ENCODE measurements at places on chromosomes 3 and 15. TPM values are rescaled to one million over a fixed set of nuclear protein-coding genes. Genes with fewer than 3 reads are reported as not detected.

Gene GOLGA6L2
- total RNA-seq = not detected

Gene ABI3BP
- total RNA-seq = 26.7 TPM

Gene KLHL6
- 2.7 TPM for total RNA-seq

Gene GADL1
- not detected for total RNA-seq

Gene TM4SF4
- not detected for total RNA-seq

Gene AADACL2
- 0.19 TPM for total RNA-seq

- no peaks in the 10 kb centered on the region for H3K36me3 ChIP-seq
- no peak for DNase-seq
- no peak overlapping the region for H3K27ac ChIP-seq
- H3K4me1 ChIP-seq = no peaks in the 10 kb centered on the region
These were observed 229.7 kb upstream of the EIF1B start for GRCh38 chr3:40079847-40080240.

GRCh38 chr15:69194854-69195253 is 34.4 kb downstream of the GLCE start:
- no peak overlapping the region for H3K27ac ChIP-seq
- H3K4me3 ChIP-seq = no peak overlapping the region
- H3K4me1 ChIP-seq = no peaks in the 10 kb centered on the region
- H3K36me3 ChIP-seq = no peaks in the 10 kb centered on the region

DNA sequence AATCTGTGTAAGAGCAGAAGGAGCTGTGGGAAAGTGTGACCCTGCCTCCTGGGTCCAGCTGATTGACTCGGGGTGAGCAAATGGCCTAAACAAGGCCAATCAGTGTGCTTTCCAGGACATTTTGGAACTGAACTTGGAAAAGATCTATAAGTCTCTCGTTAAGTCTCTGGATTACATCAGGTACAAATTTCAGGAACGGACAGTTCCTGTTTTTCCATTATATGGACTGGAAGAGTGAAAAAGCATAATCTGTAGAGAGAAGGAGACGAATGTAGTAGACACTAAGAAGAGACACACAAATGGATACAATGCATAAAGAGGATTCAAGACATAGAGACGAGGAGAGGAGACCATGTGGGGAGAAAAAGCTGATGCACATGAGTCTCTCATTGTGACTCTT is 167.3 kb downstream of the C3orf70 start:
- H3K36me3 ChIP-seq = peaks cover 65% of the 10 kb centered on the region
- no peaks in the 10 kb centered on the region for H3K4me1 ChIP-seq
- no peak for DNase-seq
- H3K4me3 ChIP-seq = no peak overlapping the region
- H3K27ac ChIP-seq = no peak overlapping the region
- no peaks in the 10 kb centered on the region for H3K27me3 ChIP-seq

DNA sequence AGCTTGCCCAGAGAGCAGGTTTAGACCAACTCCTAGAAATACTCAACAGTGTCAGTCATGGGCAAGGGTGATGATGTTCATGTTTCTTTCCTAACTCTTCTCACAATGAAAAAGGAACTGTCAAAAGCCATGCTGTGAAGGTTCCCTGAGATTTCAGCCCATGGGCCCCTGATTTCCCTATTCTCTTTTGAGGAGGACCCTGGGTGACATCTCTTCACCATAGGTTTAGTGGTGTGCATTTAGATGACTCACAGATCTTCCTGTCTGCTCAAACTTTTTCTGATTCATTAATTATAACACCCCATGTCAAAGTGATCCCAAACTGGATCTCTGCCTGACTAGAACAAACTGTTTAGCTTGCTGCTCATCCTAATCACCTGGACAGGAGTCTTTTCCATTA is 108.0 kb downstream of the BBX start:
- H3K27me3 ChIP-seq = no peaks in the 10 kb centered on the region
- DNase-seq = no peak
- H3K36me3 ChIP-seq = no peaks in the 10 kb centered on the region
- no peak overlapping the region for H3K27ac ChIP-seq
- H3K4me3 ChIP-seq = no peak overlapping the region

- no peak for DNase-seq
- no peak overlapping the region for H3K4me3 ChIP-seq
- no peaks in the 10 kb centered on the region for H3K36me3 ChIP-seq
- H3K27me3 ChIP-seq = no peaks in the 10 kb centered on the region
These were observed 191.2 kb downstream of the TLE3 start for GRCh38 chr15:69906256-69907185.

DNA sequence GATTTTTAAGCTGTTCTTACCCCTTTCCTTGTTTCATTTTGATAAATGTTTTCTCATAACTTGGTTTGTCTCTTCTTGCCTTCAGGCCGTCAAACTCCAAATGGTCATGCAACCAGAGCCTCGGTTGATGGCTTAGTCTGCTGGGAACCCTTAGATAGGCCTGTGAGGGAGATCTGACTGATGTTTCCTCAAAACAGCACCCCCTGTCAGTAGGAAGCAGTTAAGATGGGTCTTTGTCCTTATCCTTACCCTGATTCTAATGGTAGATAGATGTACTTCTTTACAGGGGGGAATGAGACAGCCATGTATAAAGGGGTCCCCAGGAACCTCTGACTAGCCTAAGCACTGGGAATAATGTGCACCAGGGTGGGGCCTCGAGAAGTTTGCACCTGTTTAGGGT is 16.3 kb upstream of the OR5H1 start:
- DNase-seq = no peak
- no peak overlapping the region for H3K4me3 ChIP-seq
- no peaks in the 10 kb centered on the region for H3K36me3 ChIP-seq
- no peaks in the 10 kb centered on the region for H3K27me3 ChIP-seq
- no peaks in the 10 kb centered on the region for H3K4me1 ChIP-seq
- no peak overlapping the region for H3K27ac ChIP-seq

DNA sequence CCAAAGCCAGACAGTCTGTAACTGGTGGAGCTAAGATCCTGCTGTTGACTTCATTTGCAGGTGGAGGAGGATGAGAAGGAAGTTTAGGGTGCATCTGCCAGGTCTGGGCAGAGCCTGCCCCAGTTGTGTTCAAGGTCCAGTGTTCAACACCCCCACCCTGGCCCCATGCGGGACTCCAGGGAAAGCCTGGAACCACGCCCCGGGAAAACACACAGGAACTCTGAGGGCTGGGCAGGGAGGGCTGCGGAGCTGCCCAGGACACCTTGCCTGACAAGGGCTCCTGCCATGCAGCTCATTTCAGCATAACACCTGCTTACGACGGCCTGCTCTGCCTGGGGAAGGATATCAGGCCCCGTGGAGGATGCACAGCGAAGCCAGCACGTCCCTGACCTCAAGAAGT is 286.3 kb downstream of the XXYLT1 start:
- no peaks in the 10 kb centered on the region for H3K36me3 ChIP-seq
- H3K27ac ChIP-seq = peak overlapping the region; percentile 85
- no peaks in the 10 kb centered on the region for H3K27me3 ChIP-seq
- H3K4me3 ChIP-seq = no peak overlapping the region

- H3K4me1 ChIP-seq = no peaks in the 10 kb centered on the region
- H3K36me3 ChIP-seq = no peaks in the 10 kb centered on the region
- H3K27ac ChIP-seq = no peak overlapping the region
- H3K27me3 ChIP-seq = no peaks in the 10 kb centered on the region
These were observed 69.8 kb upstream of the EOMES start for GRCh38 chr3:27791956-27792355.

DNA sequence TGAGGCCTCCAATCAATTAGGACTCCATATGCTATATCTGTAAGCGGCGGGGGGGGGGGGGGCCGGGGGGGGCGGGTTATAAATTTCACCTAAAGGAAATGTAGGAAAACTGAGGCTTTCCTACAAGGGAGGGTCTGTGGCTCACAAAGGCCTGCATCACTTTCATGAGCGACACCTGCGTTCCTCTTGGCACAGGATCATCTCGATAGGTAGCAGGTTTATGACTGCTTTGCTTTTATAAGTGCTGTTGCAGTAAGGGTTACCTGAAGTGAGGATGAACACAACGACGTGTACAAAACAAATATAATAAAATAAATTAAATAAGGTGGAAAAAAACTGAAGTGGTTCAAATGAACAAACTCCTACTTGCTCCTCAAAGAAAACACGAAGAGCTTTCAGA is 194.3 kb downstream of the FOXP1 start:
- H3K4me1 ChIP-seq = peaks cover 11% of the 10 kb centered on the region
- H3K36me3 ChIP-seq = no peaks in the 10 kb centered on the region
- no peaks in the 10 kb centered on the region for H3K27me3 ChIP-seq

GRCh38 chr3:157652366-157652765 is 149.2 kb upstream of the VEPH1 start:
- DNase-seq = no peak
- no peaks in the 10 kb centered on the region for H3K4me1 ChIP-seq
- H3K36me3 ChIP-seq = no peaks in the 10 kb centered on the region
- no peak overlapping the region for H3K27ac ChIP-seq
- H3K4me3 ChIP-seq = no peak overlapping the region
- H3K27me3 ChIP-seq = no peaks in the 10 kb centered on the region

- H3K4me3 ChIP-seq = no peak overlapping the region
- no peaks in the 10 kb centered on the region for H3K27me3 ChIP-seq
- H3K36me3 ChIP-seq = no peaks in the 10 kb centered on the region
- no peak for DNase-seq
- peaks cover 11% of the 10 kb centered on the region for H3K4me1 ChIP-seq
- no peak overlapping the region for H3K27ac ChIP-seq
These were observed 223.8 kb downstream of the RSRC1 start for GRCh38 chr3:158333736-158334135.

GRCh38 chr3:100268156-100268555 is 7.4 kb downstream of the TBC1D23 start:
- H3K4me1 ChIP-seq = peaks cover 69% of the 10 kb centered on the region
- H3K27me3 ChIP-seq = no peaks in the 10 kb centered on the region
- H3K36me3 ChIP-seq = no peaks in the 10 kb centered on the region
- DNase-seq = no peak
- H3K4me3 ChIP-seq = no peak overlapping the region
- H3K27ac ChIP-seq = no peak overlapping the region

DNA sequence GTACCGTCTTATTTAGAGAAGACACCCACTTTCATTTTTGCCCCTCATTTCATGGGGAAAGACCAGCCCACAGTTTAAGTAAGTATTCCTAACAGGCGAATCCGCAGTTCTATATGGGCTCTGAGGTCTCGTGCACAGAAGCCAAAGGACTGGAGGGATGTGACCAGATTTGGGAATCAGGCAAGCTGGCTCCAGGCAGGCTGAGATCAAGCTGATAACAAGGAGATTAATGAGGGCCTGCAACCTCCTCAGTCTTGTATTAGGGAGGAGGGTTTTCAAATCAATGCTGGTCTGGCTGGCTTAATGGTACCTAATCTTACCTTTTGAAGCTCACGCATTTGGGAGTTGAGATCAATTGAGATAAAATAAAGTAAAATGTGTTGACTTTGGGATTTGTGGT is 15.3 kb downstream of the ST8SIA2 start:
- no peak overlapping the region for H3K27ac ChIP-seq
- no peaks in the 10 kb centered on the region for H3K27me3 ChIP-seq
- no peaks in the 10 kb centered on the region for H3K36me3 ChIP-seq

GRCh38 chr15:60124460-60125070 is 120.5 kb downstream of the FOXB1 start:
- H3K4me3 ChIP-seq = no peak overlapping the region
- DNase-seq = no peak
- H3K36me3 ChIP-seq = no peaks in the 10 kb centered on the region
- peaks cover 18% of the 10 kb centered on the region for H3K27me3 ChIP-seq
- no peaks in the 10 kb centered on the region for H3K4me1 ChIP-seq
- H3K27ac ChIP-seq = no peak overlapping the region

DNA sequence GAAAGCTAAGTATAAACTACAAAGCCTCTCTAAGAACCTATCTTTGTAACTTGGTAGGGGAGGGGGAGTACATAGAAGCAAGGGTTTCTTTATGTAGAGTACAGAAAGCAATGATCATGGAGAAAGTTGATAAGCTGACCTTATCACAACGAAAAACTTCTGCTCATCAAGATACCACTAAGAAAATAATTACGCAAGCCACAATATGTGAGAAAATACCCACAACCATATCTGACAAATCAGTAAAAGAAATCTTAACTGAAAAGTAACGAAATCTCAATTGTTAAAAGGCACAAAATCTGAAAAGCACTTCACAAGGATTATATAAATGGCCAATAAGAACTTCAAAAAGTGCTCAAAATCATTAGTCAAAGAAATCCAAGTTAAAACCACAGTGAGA is 35.1 kb upstream of the RPS17 start:
- H3K4me1 ChIP-seq = peaks cover 15% of the 10 kb centered on the region
- H3K27me3 ChIP-seq = no peaks in the 10 kb centered on the region
- H3K36me3 ChIP-seq = no peaks in the 10 kb centered on the region
- no peak overlapping the region for H3K4me3 ChIP-seq
- DNase-seq = no peak
- H3K27ac ChIP-seq = no peak overlapping the region

- no peaks in the 10 kb centered on the region for H3K36me3 ChIP-seq
- no peaks in the 10 kb centered on the region for H3K4me1 ChIP-seq
- no peak for DNase-seq
- no peak overlapping the region for H3K4me3 ChIP-seq
These were observed 14.5 kb downstream of the RNF111 start for GRCh38 chr15:59001946-59002345.

DNA sequence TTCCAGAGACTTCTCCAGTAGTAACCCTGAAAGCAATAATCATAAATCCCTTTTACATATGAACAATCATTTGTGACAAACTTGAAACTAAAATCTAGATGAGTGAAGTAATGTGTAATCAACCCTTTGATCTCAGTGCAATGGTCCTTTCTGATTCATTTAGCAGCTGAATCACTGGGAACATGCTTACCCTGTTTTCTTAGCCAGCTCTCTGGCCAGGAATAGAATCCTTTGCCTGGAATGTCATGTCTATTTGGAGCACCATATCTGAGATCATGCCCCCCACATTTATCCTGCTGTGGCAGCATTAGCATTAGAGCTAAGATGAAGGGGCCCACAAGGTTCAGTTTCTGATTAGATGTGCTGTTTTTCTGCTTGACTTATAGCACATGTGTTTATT is 309.8 kb downstream of the OXSM start:
- H3K4me3 ChIP-seq = no peak overlapping the region
- no peaks in the 10 kb centered on the region for H3K4me1 ChIP-seq
- DNase-seq = no peak

DNA sequence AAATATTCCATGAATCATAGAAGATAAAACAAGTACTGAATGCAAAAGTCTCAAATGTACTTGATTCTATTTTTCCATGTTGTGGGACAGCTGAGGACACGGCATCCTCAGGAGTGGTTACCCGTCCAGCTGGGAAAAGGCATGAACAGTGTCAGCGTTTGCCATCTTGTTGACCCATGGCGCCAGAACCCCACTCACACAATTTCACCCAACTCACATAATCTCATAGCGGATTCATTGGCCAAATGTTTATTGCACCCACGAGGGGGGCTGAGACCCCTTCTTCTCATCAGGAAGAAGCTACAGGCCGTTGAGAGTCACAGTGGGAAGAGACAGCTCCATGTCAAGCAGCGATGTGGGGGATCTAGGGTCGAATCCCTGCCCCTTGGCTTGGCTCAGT is 72.9 kb downstream of the OCA2 start:
- H3K36me3 ChIP-seq = no peaks in the 10 kb centered on the region
- no peak overlapping the region for H3K4me3 ChIP-seq
- H3K27me3 ChIP-seq = no peaks in the 10 kb centered on the region
- no peaks in the 10 kb centered on the region for H3K4me1 ChIP-seq
- no peak overlapping the region for H3K27ac ChIP-seq

Data from esophagus squamous epithelium (tissue), 5 donors.